Right ventricle myocardium superior (tissue), 1 donor: ENCODE measurements at places on chromosomes 6 and 20.
A peak's percentile ranks its signal among the peaks of the same experiment; 100 is the strongest.

DNA sequence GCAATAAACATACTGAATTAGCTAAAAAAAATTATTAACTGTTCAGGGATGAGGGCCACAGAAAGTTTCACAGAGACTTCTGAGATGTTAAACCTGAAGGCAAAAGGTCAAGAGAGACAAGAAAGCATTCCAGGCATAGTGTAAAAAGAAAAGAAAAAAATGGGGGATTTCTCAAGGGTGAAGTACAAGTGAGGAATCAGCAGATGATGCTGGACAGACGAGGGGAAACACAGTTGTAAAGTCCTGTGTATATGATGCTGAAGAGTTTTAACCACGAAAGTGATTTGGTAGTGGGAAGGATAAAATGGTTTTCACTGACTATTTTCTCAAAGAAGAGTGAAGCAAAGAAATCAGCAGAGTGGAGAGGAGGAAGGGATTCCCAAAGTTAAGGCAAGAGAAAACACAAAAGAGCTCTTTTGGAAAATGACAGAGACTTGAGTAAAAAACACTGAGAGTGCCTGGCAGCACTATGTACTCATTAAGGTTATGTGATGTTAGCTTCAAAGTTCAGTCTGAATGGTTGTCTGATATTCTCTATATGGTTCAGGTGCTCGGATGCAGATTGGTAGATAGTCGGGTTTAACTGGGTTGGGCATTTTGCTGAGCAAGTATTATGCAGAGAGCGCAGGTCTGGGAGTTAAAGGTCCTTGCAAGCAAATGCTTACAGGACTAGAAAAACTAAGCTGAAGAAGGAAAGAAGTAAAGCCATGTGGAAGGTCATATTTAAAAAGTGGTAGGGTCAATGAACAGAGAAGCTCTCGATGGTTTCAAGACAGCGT, 16.4 kb downstream of the RAB23 start:
- no peak for DNase-seq

DNA sequence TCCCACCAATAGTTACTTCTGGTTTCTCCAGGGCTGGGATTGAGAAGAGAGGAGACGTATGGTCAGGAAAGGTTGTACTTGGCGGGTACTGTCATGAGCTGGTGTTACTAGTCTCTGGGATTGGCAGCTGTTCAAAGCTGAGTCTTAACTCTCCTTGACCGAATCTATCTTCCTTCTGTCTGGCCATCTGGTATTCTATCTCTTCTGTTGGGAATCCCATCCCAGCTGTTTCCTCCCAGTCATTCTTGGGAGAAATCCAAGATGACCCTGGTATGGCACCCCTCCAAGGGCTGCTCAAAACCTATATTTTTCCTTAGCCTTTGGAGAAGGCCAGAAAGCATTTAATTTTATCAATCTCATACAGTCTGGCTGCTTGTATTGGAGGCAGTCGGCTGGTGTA, 287.0 kb upstream of the CHD6 start:
- no peak for DNase-seq

DNA sequence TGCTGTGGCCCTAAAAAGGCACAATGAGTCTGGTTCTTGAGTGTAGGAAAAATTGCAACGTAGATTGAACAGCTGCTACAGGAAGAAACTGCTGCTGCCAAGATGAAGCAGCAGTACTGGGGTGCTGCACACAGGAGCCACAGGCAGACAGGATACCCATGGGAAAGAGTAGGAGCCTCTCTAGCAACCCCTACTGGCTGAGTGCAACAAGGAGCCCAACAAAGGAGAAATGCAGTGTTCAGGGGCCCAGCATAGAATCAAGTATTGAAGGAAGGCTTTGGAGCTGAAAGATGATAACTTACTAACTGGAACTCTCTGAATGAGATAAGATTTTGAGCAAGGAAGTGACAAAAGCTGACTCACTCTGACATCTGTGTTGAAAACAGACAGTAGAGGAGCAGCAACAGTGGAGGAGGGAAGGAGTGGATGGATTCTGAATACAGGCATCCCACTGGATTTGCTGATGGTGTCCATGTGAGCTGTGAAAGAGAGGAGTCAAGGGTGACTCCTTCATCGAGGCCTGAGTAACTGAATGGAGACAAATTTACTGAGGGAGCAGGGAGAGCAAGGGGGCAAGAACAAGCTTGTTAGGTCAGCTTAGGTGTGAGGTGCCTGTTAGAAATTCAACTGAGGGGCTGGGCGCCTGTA, 534.7 kb upstream of the JARID2 start:
- no peak for DNase-seq

DNA sequence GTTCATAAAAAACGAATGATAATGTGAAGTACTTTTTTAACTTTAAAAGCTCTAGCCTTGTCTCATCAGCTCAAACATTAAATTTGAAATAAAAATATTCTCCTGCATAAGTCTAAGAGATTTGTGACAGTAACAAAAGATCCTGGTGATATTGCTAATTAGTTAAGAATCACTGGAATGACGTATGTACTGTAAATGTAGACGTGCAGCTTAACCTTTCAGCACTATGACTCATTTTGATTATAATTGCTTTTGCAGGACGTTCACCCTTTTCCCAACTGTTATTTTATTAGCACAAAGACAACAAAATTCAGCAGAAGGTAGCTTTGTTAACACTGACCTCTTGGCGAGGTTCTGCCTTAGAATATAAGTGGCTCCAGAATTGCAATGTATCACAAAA, 68.6 kb downstream of the TENT5A start:
- no peak for DNase-seq

- no peak for DNase-seq
Observed at GRCh38 chr20:58228103-58228483, 360 bp downstream of the ANKRD60 start.

GRCh38 chr6:14709900-14710299, 536.0 kb upstream of the JARID2 start:
- no peak for DNase-seq

GRCh38 chr6:156280065-156280464, 497.1 kb upstream of the ARID1B start:
- DNase-seq: no peak

- DNase-seq: peak; percentile 30
Observed at GRCh38 chr20:35013421-35014411, 58.0 kb downstream of the MYH7B start.

- DNase-seq: no peak
Observed at GRCh38 chr6:31877125-31877650, 1.6 kb downstream of the SLC44A4 start.

DNA sequence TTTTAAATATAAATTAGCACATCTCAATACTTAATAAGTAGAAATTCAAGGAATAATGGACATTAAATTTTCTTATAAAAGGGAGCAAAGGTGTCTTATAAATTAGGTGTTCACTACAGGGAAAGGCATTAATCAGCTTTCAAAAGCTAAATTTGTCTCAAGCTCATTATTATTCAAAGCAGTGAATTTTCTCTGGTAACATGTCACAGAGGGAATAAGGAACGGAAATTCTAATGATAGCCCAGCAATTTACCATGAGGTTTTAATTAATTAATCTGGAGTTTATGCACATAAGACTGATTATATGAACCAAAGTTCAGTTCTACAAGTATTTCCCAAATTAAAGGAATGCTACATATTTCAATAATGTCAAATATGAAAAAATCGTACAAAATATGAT, 15.4 kb upstream of the GJE1 start:
- no peak for DNase-seq

GRCh38 chr6:42148058-42148457, 5.6 kb upstream of the C6orf132 start:
- DNase-seq: no peak

DNA sequence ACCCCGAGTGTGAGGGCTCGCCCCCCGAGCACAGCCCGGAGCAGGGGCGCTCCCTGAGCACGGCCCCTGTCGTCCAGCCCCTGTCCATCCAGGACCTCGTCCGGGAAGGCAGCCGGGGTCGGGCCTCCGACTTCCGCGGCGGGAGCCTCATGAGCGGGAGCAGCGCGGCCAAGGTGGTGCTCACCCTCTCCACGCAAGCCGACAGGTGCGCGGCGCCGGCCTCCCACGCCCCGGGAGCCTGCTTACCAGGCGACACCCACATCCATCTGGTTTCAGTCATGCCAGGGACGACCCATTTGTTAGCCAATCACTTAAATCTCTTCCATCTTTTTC, 73.5 kb upstream of the PBOV1 start:
- DNase-seq: no peak

DNA sequence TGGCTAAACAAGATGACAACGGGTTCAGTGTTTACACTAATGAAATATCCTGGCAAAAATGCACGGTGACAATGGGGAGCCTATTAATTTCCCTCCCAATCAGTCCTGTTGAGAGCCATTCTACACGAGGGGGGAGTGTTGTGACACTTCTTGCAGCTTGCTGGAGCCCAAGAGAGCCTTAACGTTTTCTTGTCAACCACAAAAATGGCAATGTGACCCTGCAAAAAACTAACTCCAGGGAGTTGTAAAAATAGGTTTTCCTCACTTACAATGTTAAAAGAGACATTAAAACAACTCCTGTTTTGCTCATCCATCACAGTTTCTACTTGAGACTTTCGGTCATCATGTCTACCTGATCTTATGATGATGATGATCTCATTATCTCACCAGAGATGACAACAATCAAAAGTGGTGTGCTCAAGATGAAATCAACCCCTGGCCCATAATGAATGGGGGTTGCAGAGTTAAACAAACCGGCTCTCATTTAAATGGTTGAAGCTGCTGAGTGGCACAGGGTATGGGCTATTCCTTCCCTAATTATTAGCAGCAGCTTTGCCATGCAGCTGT, 57.9 kb downstream of the GJA10 start:
- no peak for DNase-seq

DNA sequence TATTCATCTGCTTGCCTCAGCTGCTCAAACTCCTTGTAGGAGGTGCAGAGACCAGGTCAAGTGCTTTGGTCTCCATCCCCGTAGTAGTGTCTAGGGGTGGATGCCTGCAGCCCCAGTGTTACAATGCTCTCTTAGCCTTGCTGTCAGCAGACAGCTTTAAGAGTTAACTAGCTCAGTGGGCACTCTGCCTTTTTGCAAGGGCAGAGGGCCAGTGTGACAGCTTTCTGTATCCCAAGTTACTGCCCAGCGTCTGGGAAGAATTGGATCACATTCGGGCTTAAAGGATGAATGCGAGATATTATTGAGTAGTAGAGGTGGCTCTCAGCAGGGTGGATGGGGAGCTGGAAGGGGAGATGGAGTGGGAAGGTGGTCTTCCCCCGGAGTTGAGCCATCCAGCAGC, 339.9 kb upstream of the RNF217 start:
- no peak for DNase-seq

GRCh38 chr6:146700078-146700686, 101.4 kb downstream of the ADGB start:
- DNase-seq: peak; percentile 47

GRCh38 chr20:16005021-16005914, 568.0 kb downstream of the KIF16B start:
- no peak for DNase-seq

- DNase-seq: peak; percentile 44
Observed at GRCh38 chr6:156828280-156828703, 51.1 kb downstream of the ARID1B start.

DNA sequence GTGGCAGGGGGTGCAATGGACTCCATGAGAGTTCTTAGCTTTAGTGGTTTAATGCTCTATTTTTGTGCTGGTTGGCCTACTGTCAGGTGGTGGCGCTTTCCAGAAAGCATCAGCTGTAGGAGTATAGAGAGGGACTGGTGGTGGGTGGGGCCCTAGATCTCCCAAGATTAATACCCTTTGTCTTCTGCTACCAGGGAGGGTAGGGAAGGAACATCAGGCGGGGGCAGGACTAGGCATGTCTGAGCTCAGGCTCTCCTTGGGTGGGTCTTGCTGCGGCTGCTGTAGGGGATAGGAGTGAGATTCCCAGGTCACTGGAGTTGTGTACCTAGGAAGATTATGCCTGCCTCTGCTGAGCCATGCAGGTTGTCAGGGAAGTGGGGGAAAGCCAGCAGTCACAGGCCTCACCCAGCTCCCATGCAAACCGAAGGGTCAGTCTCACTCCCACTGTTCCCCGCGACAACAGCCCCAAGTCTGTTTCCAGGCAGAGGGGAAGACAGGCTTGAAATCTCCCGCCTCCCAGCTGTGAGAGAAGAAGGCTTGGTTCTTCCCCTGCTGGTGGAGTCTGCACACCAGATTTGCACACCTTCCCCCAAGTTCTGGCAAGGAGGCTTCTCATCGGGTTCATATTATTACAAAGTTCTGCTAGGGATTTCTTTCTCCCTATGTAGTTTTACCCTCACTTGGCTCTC, 46.7 kb upstream of the PKIB start:
- no peak for DNase-seq
